ENCODE measurements at places on chromosomes 7 and 10. TPM values are rescaled to one million over a fixed set of nuclear protein-coding genes. Genes with fewer than 3 reads are reported as not detected.

Gene PON2
- total RNA-seq = 52.4 TPM

Gene ELAPOR2
- total RNA-seq = 13.3 TPM

Gene NXPH1
- total RNA-seq = not detected

Gene FAM180A
- total RNA-seq = not detected

Gene SH3PXD2A
- total RNA-seq = 16.1 TPM

Gene NUTM2B
- 0.26 TPM for total RNA-seq

Gene MICU1
- total RNA-seq = 20.8 TPM

Gene C10orf53
- total RNA-seq = not detected

Gene CLCN1
- under 0.01 TPM for total RNA-seq

Gene TDRD1
- 2.1 TPM for total RNA-seq

Gene CRTAC1
- total RNA-seq = not detected

Gene HOXA9
- not detected for total RNA-seq

Gene ANLN
- 1.2 TPM for total RNA-seq

Gene TRIL
- not detected for total RNA-seq

Gene NCF1
- total RNA-seq = 3.2 TPM

Gene DENND2A
- not detected for total RNA-seq

All from bronchial epithelial cell (primary cell).